Fibroblast of villous mesenchyme (primary cell): ENCODE measurements at places on chromosomes 4 and X.

DNA sequence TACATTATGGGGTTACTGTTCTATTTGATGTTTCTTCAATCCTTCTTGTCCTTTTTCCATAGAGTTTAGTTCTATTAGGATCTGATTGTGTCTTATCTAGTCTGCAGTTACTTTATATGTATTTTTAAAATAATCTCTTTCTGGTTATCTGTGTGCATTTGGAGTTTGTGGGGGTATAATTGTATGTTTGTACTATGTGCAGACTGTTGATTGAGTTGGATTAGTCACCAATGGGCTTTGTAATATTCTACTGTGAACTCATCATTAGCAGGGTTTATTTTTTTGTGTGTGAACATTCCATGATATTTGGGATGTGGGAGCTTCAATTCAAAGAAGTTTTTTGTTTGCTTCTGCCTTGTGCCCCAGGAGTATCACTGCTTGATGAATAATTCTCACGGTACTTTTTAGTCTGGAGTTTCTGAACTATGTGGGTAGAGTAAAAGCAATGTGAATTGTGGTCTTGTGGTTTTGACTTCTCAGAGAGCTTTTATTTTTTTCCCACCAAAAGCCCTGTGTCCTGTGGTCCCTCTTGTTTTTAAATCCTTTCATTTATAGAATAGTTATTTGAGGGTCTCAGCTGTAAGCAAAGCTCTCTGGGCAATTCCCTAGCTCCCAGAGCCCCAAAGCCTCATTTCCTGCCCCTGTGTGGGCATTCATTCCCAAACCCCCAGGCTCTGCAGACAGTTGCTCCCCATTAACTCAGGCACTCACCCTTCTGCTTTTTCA is 127.8 kb downstream of the PHKA2 start:
- no peak for DNase-seq

GRCh38 chrX:3076416-3076991 is 35.2 kb downstream of the ARSF start:
- DNase-seq, result no peak

- DNase-seq, result no peak
These were observed 646.7 kb downstream of the BCOR start for GRCh38 chrX:39451046-39451445.

GRCh38 chr4:155434366-155434765 is 57.6 kb upstream of the MAP9 start:
- no peak for DNase-seq

DNA sequence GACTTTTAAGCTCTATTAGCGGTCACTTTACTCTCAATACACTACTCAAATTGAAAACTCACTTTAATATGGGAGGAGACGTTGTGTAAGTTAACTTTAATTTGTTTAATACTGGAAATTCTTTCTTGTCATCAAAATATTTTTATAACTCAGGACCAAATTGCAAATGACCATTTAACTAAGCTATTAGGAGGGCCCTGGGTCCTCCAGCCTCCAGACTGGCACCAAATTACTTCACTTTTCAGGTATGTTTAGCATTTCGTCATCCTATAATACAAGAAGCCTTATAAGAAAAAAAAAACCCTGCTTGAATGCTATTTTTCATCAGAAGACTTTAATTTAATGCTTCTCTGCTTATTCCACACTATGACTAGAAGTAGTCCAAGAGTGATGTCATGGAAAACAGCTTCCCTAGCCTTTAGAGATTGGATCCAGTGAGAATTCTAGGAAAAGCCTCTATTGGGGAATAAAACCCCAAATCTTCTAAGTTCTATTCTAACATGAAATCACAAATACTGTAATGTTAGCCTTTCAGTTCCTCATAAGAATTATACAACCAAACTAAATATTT is 6.6 kb downstream of the KLHL15 start:
- DNase-seq, result no peak

GRCh38 chr4:1492651-1493539 is 86.7 kb upstream of the NKX1-1 start:
- DNase-seq, result no peak

DNA sequence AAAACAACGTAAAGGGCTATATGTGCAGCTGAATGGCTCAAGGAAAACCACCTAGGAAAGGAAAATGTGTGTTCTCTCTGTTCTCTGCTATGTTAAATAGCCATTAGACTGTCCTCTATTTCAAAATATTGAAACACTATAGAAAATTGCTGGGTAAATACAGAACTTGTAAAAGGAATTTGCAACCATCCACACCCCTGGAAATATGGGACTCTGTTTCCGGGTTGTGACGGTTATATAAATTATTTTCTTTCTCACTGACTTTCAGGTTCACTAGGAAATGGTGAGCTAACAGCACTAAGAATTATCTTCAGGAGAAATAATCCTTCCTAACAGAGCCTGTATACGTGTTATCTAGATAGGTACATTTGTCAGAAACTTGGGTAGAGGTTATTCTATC is 161.0 kb upstream of the DKK2 start:
- DNase-seq, result no peak
